Tongue (tissue), 3 donors: ENCODE measurements at places on chromosomes 1 and 21. TPM values are rescaled to one million over a fixed set of nuclear protein-coding genes. Genes with fewer than 3 reads are reported as not detected.

GRCh38 chr21:19565587-19565986 lies 1162.0 kb upstream of the TMPRSS15 start:
- DNase-seq: no peak

DNA sequence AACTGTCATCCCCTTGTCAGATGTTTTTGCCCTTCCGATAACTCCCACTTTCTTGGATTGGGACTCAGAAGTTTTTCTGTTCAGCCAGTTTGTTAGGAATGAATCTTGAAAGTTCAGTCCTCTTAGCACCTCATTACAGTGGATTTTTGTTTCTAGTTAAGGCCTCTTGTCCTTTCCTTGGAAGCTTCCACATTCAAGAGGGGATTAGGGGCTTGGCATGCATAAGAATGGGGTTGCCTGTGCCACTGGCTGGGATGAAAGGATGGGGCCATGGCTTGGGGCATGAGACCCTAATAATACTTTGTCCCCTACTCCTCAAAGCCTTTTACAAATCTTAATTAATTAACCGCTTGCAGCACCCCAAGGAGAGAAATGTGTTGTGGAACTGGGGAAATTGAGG lies 2.4 kb upstream of the DHDDS start:
- DNase-seq: no peak

GRCh38 chr1:28437924-28438699 lies 67.7 kb upstream of the RCC1 start:
- peak; percentile 88 for DNase-seq

GRCh38 chr21:21076491-21076890 lies 78.3 kb downstream of the NCAM2 start:
- no peak for DNase-seq

DNA sequence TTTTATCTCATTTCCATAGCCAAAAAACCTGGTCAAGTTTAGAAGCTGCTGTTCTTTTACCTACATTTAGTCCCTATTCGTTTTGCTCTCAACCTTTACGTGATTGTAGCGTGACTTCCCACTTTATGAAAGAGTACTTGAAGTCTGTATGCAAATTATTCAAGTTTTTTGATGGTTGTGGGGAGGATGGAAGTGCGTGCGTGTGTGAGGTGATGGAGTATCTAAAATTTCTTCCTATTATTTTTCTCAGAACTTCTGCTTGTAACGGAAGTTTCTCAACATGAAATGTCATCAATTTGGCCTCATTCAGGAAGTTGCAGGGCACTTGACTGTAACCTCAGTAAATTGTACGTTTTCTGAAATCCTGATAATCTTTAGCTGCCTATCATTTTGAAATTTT lies 64.0 kb downstream of the SAMSN1 start:
- DNase-seq: no peak

DNA sequence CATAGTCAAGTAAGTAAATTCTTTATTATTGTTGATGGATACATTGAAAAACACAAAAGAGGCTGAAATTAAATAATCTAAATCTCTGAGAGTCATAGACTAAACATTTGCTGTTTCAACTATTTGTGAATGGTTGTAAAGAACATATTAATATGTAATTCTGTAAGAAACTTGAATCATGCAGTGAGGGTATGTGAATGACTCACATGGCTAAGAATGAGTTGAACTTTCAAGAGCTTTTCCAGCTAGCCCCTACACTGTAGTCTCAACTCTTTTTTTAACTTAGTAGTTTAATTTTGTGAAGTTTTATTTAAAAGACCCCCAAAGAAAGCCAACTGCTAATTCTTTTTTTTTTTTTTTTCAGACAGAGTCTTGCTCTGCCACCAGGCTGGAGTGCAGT lies 588.1 kb downstream of the DPYD start:
- DNase-seq: no peak

GRCh38 chr1:88595355-88596002 lies 88.6 kb upstream of the PKN2 start:
- DNase-seq: no peak

DNA sequence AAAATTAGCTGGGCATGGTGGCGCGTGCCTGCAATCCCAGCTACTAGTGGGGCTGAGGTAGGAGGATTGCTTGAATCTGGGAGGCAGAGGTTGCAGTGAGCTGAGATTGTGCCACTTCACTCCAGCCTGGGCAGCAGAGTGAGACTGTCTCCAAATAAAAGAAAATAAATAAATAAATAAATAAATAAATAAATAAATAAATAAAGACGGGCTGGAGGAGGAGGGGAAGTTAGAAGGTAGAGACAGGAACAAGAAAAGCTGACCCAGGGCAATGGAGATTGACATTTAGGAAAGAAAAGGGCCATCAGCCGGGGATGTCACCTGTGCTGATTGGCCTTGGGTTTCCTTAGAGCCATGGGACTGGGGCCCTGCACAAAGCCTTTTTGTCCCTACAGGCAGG lies 153.7 kb upstream of the IGSF21 start:
- no peak for DNase-seq

- no peak for DNase-seq
Measured at GRCh38 chr1:212286556-212287131, 1.4 kb downstream of the PPP2R5A start.

The DMBX1 gene
- total RNA-seq: not detected
